ENCODE measurements at places on chromosomes 6 and 20.

GRCh38 chr6:111757342-111757741 lies 115.9 kb downstream of the FYN start:
- DNase-seq = peak; percentile 54

- DNase-seq = no peak
Measured at GRCh38 chr6:28555136-28555535, 29.5 kb downstream of the GPX5 start.

GRCh38 chr6:24506814-24507520 lies 12.2 kb downstream of the ALDH5A1 start:
- DNase-seq = no peak

DNA sequence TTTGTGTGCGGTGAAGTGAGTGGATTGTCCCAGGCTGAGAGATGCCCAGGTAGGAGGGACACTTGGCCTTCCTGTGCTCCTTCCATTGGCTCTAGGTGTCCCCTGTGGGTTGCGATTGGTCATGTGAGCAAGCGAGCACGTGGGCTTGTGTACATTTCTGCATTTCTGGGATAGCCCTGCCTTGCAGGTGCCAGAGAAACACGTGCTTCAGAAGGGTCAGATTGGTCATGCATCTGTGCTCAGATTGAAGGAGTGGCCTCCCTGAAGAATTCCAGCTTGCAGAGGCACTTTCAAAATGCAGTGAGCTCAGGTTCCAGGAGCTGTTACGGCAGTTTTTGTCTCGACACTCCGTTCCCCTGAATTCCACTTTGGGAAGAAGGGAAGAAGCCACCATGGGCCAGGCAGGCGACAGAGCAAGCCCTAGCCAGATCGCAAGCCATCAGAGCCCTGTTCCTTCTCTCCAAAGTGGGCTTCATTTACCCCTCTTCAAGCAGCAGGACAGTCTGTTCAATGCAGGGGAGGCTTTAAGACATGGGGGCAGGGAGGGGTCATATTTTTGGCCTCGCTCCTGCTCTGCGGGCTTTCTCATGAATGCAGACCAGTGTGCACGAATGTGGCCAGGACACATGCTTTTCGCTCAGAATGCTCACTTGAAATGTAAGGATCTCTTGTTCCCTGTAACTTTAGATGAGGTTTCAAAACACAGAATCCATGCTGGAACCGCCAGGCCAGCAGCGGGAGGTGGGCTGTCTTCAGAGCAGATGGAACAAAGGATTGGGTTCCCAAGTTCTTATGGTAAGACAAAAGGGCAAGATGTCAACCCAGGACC lies 78.6 kb upstream of the AKAP12 start:
- no peak for DNase-seq

DNA sequence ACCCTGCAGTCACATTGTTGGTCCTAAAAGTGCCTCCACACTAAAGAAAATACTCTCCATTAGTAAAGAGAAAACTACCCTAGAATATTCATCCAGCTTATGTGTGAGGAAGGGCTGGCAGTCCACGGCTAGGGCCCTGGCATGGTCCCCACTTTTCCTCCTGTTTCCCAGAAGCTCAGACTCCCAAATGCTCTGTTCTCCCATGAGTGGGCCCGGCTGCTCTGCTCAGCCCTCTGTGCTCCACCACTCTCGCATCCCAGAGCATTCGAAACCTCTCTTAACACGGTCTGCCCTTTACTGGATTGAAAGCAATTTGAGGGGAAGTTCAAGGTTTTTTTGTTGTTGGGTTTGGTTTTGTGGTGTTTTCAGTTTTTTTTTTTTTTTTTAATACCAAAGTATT lies 61.8 kb downstream of the APCDD1L start:
- no peak for DNase-seq

DNA sequence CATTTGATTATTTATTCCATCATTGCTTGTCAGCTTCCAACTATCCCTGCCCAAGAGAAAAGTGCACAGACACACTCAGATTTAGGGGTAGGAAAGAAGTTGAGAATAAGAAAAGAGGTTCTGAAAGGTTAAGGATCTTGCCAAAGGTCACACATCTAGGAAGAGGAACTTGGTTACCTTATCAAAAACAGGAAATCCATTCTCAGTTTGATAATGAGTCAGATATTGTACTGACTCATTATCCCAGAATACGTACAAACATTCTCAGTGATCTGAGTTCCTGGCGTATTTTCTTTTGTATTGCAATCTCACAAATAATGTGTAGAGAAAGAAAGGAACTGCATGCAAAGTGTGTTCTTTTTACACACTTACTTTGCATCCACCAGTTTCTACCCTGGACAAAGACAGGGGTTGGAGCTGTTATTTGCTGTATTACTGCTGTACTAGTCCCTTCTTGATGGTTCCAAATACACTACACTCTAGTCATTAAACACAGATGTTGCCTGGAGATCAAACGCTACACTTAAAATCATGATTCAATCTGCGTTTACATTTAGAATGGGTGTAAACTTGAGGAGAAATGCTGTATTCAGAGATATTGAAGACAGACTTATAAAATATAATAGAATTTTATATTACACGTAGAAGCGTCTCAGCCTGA lies 545.7 kb downstream of the PRKN start:
- DNase-seq = no peak

- DNase-seq = peak; percentile 44
Measured at GRCh38 chr20:45918182-45918737, 6.3 kb upstream of the PLTP start.

DNA sequence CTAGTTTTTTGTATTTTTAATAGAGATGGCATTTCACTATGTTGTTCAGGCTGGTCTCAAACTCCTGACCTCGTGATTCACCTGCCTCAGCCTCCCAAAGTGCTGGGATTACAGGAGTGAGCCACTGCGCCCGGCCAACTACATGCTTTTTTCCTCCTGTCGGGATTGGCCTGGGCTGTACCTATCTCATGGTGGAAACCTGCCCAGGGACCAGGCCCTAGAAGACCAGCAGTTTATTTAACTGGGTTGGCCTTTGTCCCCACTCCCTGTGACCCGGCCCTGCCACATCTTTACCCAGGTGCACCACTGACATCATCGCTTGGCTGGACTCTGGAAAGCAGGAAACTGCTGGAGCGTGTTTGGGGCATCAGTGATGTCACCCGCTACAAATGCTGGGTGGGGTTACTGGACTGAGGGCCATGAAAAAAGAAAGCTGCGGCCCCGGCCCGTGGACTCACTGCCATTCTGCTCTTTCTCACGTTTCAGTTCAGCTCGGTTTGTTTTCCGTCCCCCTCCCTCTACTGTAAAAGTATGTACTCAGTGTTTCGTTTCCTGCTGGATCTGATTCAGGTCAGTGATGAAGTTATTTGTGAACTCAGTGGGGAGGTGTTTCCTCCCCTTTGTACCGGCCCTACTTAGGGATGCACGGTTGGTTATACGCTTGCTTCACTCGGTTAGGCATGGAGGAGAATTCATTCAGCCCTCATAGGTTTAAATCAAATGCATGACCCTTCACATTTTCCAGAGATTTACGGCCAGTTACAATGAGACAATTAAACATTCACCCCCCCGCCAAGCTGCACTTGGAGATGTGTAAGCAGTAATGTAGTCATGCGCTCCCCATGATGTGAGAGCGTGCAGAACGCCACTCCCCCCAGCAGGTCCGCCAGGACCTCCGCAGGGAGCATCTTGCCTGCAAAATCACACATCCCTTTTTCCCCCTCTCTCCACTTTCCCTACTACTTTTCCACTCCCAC lies 179.3 kb downstream of the MTHFD1L start:
- DNase-seq = peak; percentile 37

All from AG10803 (cell line).